Stimulated activated CD8-positive, alpha-beta memory T cell treated with anti-CD3 and anti-CD28 coated beads, Interleukin-12 subunit alpha, Interleukin-12 subunit beta, amount 100 ng/mL, for 1 hour (primary cell): ENCODE measurements at places on chromosomes 12 and 14.
A peak's percentile ranks its signal among the peaks of the same experiment; 100 is the strongest.

GRCh38 chr14:51979088-51979709 is 10.1 kb upstream of the RTRAF start:
- peak; percentile 78 for DNase-seq

DNA sequence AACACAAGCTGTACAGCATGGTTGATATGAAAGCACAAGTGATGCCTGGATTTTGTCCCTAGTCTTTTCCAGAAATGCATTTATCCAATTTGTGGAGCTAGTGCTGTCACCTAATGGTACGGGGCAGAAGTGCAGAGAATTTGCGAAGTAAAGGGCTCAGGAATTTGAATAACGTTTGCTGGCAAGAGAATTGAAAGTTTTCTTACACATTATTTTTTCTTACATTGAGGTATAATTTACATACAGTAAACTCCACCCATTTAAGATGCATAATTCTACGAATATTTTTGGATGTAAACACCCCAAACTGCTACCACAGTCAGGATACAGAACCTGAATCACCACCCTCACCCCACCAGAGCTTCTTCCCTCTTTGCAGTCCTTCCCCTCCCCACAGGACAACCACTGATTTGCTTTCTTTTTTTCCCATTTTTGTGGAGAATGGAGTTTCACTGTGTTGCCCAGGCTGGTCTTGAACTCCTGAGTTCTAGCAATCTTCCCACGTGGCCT is 3.5 kb downstream of the AICDA start:
- DNase-seq, result no peak

DNA sequence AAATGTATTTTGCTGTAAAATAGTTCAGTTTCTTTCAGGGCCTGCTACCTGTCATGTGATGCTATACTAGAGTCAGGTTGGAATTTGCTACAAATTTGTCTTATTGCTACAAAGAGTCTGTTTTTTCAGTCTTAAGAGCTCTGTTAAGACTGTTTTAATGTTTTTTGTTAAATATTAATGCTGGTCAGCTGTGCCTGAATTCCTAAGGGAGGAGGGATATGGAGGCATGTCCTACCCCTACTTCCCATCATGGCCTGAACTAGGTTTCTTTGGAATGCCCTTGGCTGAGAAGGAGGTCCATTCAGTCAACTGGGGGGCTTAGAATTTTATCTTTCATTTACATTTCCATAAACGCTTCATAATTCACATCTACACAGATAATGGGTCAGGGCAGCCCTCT is 30.0 kb downstream of the IQSEC3 start:
- no peak for DNase-seq

DNA sequence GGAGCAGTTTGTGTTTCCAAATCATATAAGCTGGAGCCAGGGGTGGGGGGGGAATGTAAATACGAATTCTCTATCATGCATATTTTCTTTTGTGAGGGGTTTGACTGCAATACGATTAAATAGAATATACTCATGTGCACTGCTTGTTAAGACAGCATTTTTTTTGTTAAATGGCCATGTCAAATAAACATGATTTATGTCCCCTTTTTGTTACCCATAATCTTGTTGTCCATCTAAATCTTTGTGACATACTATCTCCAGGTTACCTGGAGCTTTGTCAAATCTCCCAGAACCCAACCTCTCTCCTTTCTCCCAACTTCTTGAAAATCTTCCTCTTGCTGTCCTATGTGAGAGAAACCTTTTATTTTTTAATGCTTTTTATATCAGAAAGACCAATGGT is 233.1 kb downstream of the SLC25A21 start:
- no peak for DNase-seq

GRCh38 chr14:75769047-75769685 is 108.1 kb downstream of the TTLL5 start:
- DNase-seq, result no peak

- no peak for DNase-seq
Observed at GRCh38 chr12:27747111-27747820, 32.8 kb upstream of the KLHL42 start.

DNA sequence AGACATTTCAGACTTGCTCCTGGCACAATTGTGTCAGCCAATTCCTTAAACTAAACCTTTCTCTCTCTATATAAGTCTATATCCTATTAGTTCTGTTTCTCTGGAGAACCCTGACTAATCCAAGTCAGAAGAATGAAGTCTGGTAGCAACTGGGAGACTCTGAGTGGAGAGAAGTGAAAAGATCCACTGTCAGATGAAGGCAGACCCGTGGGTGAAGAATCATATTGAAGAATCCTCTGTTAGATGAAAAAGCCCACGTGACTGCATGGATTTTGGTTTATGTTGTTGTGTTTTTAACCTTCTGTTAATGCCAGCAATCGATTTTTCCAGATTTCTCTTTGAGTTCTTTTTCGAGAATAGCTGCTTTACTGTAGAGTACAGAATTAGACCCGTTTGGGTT is 29.5 kb upstream of the APOLD1 start:
- no peak for DNase-seq

DNA sequence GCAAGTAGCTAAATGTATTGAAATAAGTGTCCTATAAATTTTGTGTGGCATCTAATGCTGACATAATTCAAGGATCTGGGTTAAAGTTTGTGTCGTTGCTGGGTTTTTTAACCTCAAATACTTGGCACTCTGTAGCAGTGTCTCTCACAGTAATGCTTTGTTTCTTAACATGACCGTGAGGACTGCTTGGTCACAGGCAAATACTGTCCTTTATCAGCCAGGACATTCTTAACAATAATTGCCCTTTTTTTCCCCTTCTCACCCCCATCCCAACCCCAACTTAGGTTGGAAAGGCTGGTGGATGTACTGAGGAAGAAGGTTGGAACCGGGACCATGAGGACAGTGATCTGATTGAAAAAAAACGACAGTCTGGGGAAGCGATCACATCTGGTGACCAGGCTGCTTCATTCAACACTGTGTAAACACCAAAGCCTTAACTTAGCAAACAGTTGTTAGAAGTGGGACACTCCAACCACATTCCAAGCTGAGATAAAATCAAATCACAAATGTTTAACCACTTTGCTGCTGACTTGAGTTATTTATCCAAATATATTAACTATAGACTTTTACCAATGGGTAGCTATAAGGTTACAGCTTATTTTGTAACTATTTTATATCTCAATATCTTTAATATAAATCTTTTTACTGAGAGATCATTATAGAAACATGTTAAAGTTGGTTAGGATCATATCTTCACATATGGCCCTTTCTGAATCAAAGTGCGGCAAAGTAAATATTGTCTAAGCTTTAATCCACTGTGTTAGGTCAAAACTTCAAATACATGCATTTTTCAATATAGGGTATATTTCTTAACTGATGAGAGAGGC is 48.2 kb downstream of the FOXA1 start:
- no peak for DNase-seq

DNA sequence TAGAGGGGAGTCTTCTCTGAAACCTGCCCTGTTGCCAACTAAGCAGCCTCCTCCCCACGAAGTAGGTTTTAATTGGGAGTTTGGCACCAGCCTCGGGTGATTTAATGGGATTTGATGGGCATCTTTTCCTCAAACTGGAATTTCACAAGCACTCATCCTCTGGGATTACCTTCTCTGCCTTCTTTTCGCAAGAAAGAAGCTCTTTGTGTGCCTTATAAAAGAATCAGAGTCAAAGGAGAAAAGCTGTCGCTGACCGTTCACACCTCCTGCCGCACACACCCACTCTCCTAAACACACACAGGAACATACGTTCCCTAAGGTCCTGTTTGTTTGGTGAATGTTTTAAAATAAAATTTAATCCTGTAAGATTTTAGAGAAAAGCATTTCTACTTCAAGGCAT is 84.0 kb downstream of the PRMT8 start:
- no peak for DNase-seq

- no peak for DNase-seq
Observed at GRCh38 chr14:49989966-49990365, 97.1 kb downstream of the ARF6 start.

DNA sequence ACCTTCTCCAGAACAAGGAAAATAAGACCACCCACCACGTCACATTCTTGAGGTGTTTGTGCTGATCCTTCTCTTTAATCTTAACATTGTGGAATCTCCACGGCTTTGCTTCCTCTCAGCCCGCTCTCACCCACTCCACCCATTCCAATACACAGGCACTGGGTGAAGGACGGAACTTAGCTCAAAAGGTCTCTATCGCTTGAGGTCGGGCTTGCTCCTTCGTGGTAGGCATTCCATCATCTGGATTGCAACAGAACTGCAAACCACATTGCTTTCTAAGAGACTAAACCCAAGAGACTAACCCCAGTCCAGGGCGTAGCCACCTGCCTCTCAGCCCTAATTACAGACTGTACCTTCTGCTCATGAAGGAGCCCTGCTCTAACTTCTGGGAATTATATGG is 24.0 kb upstream of the MDM2 start:
- DNase-seq, result no peak

DNA sequence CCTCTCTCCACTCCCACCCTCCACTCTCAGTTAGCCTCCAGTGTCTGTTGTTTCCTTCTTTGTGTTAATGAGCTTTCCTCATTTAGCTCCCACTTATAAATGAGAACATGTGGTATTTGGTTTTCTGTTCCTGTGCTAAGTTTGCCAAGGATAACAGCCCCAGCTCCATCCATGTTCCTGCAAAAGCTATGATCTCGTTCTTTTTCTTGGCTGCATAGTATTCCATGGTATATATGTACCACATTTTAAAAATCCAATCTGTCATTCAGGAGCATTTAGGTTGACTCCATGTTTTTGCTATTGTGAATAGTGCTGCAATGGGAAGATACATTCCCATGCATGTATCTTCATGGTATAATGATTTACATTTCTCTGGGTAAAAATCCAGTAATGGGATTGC is 2.8 kb upstream of the WASHC4 start:
- DNase-seq, result no peak

DNA sequence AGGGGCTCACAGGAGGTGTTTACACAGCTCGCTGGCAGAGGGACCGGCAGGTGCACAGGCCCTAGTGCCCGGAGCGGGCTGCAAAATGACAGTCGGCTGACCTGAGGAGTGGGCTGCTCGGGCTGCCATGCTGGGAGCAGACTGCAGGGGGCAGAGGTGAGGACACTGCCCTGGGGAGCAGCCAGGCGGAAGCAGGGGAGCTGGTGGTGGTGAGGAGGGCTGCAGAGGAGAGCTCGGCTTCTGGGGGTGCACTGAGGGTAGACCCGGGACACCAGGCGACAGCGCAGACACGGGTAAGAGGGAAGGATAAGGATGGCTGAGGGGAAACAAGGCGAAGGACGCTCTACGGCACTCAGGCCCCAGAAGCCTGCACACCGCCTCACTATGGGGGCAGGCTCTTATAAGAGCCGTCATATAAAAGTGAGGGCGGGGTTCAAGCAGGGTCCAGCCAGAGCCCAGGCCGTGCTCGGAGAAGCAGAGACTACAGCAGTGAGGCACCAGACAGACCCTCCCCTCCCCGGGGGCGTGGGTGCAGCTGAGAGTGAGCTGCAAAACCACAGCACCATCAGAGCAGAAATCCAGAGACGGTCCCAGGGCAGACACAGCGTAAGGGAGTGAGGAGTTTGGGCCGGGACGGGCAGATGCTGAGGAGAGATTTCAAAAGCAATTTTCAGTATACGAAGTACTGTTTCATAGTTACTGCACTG is 62.5 kb downstream of the CCDC88C start:
- DNase-seq, result no peak

GRCh38 chr12:112546339-112546738 is 127.6 kb downstream of the PTPN11 start:
- no peak for DNase-seq
